ENCODE measurements at places on chromosomes 12 and 14.
A peak's percentile ranks its signal among the peaks of the same experiment; 100 is the strongest.

GRCh38 chr14:52650774-52651173 lies 44.6 kb downstream of the ERO1A start:
- no peaks in the 10 kb centered on the region for H3K4me1 ChIP-seq
- H3K27ac ChIP-seq = no peak overlapping the region
- H3K36me3 ChIP-seq = peaks cover 5% of the 10 kb centered on the region

- no peaks in the 10 kb centered on the region for H3K4me1 ChIP-seq
- no peak overlapping the region for H3K27ac ChIP-seq
- H3K4me3 ChIP-seq = no peak overlapping the region
- no peaks in the 10 kb centered on the region for H3K27me3 ChIP-seq
- no peak for DNase-seq
These were observed 358.8 kb downstream of the GLT1D1 start for GRCh38 chr12:129211862-129212630.

DNA sequence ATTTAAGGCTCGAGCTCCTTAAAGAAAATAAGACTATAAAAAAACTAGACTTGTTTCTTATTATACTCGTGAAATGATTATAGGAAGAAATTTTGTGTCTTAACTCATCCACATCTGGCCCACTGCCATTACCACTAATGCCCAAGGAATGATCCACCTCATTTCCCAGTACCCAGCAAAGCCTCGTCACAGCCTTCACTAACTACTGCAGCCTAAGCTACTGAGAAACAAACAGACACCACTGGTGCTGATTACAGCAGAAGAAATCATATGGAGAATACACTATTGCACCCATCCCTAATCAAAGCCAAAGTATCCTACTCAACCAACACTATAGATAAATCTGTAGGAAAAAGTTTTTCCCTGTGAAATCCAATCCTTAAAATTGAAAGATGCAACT lies 205.3 kb upstream of the NAV3 start:
- no peak overlapping the region for H3K4me3 ChIP-seq
- H3K27me3 ChIP-seq = no peaks in the 10 kb centered on the region
- H3K36me3 ChIP-seq = no peaks in the 10 kb centered on the region
- no peak for DNase-seq

GRCh38 chr14:67618617-67619063 lies 1.1 kb upstream of the ARG2 start:
- peak; percentile 62 for DNase-seq
- peaks cover 7% of the 10 kb centered on the region for H3K27me3 ChIP-seq
- H3K36me3 ChIP-seq = no peaks in the 10 kb centered on the region
- peaks cover 16% of the 10 kb centered on the region for H3K4me1 ChIP-seq
- no peak overlapping the region for H3K27ac ChIP-seq
- H3K4me3 ChIP-seq = no peak overlapping the region

DNA sequence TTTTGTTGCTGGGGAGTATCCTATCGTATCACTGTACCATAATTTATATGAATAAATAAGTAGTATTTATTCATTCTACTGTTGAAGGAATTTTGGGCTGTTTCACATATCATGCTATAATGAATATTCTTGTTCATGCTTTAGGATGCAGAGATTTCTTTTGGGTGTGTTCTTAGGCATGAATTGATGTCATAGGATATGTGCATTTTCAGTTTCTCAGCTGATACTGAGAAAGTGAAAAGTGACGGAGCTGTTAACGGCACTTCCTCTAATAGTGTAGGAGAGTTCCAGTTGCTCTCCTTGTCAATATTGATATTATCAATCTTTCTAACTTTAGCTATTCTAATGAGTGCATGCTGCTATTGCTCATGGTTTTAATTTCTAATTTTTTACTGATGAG lies 23.2 kb upstream of the SDR39U1 start:
- H3K27me3 ChIP-seq = no peaks in the 10 kb centered on the region
- no peaks in the 10 kb centered on the region for H3K36me3 ChIP-seq
- no peaks in the 10 kb centered on the region for H3K4me1 ChIP-seq
- H3K27ac ChIP-seq = no peak overlapping the region
- no peak overlapping the region for H3K4me3 ChIP-seq

- no peaks in the 10 kb centered on the region for H3K36me3 ChIP-seq
- no peak overlapping the region for H3K27ac ChIP-seq
- H3K27me3 ChIP-seq = no peaks in the 10 kb centered on the region
These were observed 200.3 kb downstream of the DPY19L2 start for GRCh38 chr12:63467951-63468350.
